CD4-positive, CD25-positive, alpha-beta regulatory T cell (primary cell): ENCODE measurements at places on chromosomes 5 and 9. TPM values are rescaled to one million over a fixed set of nuclear protein-coding genes. Genes with fewer than 3 reads are reported as not detected.
A peak's percentile ranks its signal among the peaks of the same experiment; 100 is the strongest.

GRCh38 chr9:70883963-70884793, 237.2 kb downstream of the TRPM3 start:
- no peak for DNase-seq

The CDX1 gene
- polyA plus RNA-seq = not detected

The PRR16 gene
- polyA plus RNA-seq = not detected

The RBM27 gene
- 6.7 TPM for polyA plus RNA-seq

- DNase-seq = no peak
Observed at GRCh38 chr9:89420397-89421178, 77.3 kb downstream of the SEMA4D start.

DNA sequence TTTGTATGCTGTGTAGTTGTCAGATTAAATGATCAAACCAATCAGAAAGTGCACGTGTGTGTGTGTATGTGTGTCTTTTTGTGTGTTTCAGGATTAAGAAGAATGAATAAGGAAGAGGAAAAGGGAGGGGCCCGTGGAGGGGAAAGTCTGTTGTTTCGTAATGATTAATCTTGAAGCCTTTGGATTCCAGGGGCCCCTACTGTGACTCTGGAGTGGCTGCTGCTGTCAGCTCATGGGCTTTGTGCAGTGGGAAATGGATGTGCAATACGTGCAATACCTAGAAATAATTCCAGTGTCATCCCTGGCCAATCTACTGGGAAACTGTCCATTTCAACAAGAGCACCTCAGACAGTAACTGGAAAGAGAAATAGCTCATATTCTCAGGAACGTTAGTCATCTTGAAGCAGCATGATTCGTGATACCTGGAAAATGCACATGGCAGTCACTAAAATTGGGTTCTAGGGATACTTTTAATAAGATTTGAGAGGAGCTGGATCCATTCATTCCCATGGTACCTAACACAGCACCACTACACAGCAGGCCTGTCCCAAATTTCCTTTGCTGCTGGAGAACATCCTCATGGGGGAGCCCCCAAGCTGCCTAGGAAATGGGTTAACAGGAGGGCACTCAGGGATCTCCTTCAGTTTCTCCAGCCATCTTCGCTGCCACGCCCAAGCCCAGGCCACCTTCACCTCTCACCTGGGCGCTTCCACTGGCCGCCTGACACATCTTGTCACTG, 186.3 kb downstream of the NR3C1 start:
- DNase-seq = no peak

DNA sequence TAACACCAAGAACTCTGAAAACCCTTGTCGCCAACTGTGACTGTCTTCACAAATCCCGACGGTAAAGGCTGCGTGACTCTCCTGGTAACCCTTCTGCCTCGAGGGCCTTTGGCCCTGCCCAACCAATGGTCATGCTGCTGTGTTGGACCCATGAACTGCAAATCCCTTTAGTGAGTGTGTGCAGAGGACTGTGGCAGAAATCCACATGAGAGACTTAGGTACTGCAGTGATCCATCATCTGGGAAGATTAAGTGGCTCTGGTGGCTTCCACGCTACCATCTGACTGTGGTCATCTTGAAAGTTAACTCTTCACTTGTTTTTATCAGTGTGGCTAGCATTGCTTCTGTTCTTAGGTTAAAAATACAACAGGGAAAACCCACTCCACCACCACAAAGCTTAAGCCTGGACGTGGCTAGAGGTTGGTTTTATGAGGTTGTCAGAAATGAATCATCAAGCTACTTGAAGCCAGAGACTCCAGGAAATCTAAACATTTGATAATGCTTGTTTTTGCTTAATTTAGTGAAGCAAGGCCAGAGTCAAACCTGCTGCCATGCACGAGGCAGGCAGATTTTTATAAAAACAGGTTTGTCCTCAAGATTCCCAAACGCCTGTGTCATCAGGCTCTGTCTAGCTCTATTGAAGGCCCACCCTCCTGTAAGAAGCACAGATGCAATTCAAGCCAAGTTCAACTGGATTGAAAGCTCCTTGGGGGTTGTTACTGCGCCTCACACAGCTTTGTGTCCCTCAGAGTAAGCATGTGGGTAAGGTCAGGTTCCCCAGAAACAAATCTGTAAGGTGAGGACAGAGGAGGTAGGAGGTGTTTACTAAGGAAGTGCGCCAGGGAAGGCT, 52.7 kb upstream of the ERCC6L2 start:
- DNase-seq = peak; percentile 57

The SNAPC3 gene
- 14.6 TPM for polyA plus RNA-seq

- no peak for DNase-seq
Observed at GRCh38 chr5:154900066-154900465, 37.9 kb downstream of the GEMIN5 start.

DNA sequence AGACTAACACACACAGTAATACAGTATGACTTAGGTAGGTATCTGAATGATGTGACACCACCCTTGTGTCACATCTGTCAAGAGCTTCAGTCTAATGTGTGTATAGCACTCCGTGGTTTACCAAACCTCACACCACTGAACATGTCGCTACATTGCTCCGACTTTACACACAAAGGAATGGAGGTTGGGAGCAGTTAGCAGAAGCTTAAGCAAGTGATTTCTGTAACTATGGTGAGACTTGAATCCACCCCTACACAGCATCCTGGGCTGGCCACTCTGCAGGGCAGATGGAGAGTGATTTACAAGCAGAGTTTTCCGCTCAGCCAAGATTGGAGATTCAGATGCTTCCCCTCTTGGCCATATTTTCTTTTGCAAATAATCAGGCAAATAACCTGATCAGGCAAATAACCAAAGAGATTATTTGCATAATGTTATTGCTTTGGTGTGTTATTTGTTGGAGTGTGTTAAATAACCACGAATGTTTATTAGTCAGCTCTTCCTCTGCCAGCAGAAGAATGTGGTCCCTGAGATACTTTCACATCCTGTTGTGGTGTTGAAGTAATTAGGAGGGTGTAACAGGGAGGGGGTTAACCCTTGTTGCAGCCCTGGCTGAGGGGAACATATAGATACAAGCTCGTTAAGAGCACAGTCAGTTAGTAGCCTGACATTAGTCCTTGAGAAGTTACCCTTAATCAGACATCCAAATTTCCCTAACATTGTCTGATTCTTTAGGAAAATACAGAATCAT, 92.8 kb downstream of the SNX18 start:
- peak; percentile 81 for DNase-seq

The ZNF300 gene
- not detected for polyA plus RNA-seq

The IFNA6 gene
- not detected for polyA plus RNA-seq

The MYOZ3 gene
- polyA plus RNA-seq = not detected

- no peak for DNase-seq
Observed at GRCh38 chr9:13083963-13084528, 195.4 kb downstream of the MPDZ start.
